ENCODE measurements at places on chromosomes 2 and 18. TPM values are rescaled to one million over a fixed set of nuclear protein-coding genes. Genes with fewer than 3 reads are reported as not detected.

- DNase-seq: no peak
Observed at GRCh38 chr2:157789256-157789655, 86.9 kb downstream of the ACVR1 start.

Gene EVA1A
- 15.6 TPM for polyA plus RNA-seq

- DNase-seq: no peak
Observed at GRCh38 chr18:44467718-44468117, 213.0 kb upstream of the SETBP1 start.

DNA sequence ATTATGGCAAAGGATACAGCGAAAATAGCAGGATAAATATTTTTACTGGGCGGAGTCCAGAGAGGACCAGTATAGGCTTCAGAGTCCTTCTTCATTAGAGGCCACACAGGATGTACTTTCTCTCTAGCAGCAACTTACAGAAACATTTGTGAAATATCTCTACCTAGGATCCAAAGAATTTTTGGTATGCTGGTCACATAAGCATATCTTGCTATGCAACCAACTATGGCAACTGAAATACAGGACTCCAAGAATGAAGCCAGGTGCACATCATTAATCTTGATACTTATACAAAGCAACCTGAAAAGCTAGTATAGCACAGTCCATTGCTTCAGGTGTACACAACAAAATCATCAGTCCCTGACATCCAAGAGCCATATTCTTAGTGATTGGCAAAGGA, 59.1 kb upstream of the NABP1 start:
- no peak for DNase-seq

Gene CASP8
- 16.1 TPM for polyA plus RNA-seq

Gene COLEC12
- 28.1 TPM for polyA plus RNA-seq

GRCh38 chr2:69601179-69601612, 42.3 kb downstream of the AAK1 start:
- no peak for DNase-seq
